ENCODE measurements at places on chromosomes 5 and 9.

- DNase-seq: no peak
Observed at GRCh38 chr5:157718519-157718918, 12.7 kb upstream of the THG1L start.

DNA sequence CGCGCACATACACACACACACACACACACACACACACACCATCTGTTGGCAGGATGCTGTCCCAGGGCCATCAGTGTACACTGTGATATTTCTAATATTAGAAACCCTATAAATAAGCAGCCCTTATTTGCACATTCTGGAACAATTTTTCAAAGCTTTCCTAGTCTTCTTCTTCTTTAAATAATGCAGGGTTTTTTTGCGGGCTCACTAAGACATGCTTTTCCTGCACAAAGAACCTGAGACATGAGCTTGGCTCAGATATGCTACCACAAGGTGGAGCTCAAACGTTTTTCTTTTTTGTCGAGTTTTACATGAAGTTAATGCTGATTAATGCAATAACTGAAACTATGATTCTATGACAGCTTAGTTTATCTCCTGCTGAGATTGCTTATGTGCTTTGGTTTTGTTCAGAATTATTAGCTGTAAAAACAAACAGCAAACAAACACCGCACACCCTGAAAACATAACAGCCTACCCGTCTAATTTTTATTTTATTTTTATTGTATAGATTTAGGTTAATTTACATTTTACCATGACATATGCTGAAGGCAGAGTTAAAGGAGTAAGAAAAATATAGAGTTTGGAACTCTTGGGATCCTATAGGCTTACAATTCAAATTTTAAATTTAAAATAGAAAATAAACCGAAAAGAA is 95.8 kb downstream of the ALDH1A1 start:
- no peak for DNase-seq

DNA sequence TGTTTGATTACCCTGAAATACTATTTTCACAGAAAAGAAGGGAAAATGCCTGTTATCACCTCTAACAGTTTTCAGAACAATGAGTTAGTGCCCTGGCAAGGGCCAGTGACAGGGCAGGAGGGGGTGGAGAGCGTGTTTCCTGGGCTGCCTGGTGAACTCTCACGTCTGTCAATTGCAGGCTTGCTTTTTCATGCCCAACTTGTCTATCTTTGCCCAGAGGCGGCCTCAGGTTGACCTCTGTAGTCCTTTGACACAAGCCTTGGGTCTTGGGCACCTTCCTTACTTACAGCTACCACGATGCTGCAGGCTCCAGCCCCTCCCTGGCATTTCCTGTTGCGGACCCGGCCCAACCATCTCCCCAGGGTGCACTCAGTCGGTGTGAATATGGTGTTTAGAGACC is 2.2 kb upstream of the CEL start:
- no peak for DNase-seq

DNA sequence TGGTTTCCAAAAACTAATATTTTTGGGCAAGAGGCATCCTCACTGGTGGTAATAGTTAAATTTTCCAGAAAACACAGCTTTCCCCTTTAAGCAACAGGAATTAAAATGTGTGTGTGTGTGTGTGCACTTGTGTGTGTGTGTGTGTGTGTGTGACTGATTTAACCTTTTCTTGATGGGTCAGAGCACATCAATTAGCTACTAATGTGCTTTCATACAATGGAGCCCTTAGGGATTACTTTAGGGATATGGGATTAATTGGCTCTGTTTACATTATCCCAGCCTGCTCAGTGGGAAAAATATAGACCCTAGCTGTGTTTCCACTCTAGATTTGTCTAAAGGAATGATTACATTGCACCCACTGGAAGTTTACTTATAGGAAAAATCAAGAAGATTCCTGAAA is 6.5 kb downstream of the PLCXD3 start:
- no peak for DNase-seq

GRCh38 chr5:67173959-67174358 is 22.6 kb downstream of the CD180 start:
- no peak for DNase-seq

DNA sequence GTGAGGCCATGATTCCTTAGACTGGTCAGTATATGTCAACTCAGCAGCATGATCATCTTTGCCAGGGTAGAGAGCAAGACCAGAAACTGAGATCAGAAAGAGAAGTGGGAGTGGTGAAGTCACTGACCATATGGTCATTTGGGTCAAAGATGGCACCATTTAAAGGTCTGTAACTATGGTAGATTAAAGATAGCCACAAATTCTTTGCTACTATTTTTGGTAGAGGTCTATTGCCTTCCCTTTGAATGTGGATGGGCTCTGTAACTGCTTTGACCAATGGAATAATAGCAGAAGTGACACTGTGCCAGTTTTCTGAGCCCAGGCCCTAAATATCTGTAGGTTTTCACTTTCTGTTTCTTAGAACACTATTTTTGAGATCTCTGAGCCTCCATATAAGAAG is 117.6 kb downstream of the PCSK1 start:
- no peak for DNase-seq

GRCh38 chr5:172002840-172003512 is 3.5 kb downstream of the FBXW11 start:
- DNase-seq: no peak

- DNase-seq: no peak
Observed at GRCh38 chr9:89410641-89411350, 87.1 kb downstream of the SEMA4D start.

DNA sequence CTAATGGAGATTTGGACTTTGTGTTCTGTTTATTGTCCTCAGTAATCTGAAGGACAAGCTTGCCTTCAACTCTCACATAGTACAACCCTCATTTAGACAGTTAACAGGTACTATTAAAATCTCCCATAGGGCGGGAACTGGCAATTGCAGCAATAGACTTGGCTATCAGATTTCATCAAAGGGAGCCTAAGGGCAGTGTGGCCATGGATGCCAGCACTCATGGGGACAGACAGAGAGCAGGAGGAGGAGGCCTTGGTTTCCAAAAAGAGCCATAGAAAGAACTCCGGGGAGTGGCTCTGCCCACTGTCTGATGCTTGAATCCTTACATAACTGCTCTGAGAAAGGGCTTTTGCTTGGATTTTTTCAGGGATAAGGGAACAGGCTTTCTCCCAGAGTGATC is 6.8 kb downstream of the SLC36A1 start:
- DNase-seq: no peak

GRCh38 chr5:57210633-57211032 is 36.8 kb downstream of the GPBP1 start:
- no peak for DNase-seq

- DNase-seq: no peak
Observed at GRCh38 chr5:107813559-107813958, 142.8 kb upstream of the EFNA5 start.

GRCh38 chr5:84281383-84281782 is 103.3 kb downstream of the EDIL3 start:
- no peak for DNase-seq

DNA sequence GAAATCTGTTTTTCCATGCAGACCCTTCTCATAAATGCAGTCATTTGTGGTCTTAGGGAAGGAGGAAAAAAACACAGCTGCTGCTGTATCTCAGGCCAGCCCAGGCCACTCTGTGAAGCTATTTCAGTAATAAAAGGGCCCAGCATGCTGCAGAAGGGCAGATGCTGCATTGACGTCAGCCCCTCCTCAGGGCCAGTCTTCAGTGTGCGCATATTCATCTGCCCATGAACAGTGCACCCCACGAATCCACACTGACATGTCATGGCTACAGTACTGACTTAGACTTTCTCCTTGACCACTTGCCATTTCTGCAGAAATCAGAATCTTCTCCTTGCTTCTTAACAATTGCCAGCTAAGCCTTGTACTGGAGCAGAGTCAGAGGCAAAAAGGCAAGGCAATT is 304.7 kb downstream of the GABRG2 start:
- DNase-seq: no peak

DNA sequence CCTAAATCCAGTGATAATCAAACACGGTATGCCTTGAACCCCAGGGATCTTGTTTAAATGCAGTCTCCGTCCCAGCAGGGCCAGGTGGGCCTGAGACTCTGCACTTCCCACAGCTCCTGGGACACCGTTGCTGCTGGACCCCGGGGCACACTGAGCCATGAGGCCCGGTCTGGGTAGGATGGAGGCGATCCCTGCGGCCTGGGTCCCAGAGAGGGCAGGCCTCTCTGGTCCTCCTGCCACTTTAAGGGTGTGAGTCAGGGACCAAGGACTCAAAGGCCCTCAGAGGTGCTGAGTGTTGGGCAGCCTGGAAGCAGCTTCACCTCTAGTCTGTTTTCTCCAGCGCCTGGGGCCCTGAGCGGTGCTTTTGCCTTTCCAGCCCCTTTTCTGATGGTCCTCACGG is 34.1 kb upstream of the SLC9A3 start:
- no peak for DNase-seq

GRCh38 chr5:109450129-109450877 is 40.5 kb upstream of the PJA2 start:
- DNase-seq: no peak

DNA sequence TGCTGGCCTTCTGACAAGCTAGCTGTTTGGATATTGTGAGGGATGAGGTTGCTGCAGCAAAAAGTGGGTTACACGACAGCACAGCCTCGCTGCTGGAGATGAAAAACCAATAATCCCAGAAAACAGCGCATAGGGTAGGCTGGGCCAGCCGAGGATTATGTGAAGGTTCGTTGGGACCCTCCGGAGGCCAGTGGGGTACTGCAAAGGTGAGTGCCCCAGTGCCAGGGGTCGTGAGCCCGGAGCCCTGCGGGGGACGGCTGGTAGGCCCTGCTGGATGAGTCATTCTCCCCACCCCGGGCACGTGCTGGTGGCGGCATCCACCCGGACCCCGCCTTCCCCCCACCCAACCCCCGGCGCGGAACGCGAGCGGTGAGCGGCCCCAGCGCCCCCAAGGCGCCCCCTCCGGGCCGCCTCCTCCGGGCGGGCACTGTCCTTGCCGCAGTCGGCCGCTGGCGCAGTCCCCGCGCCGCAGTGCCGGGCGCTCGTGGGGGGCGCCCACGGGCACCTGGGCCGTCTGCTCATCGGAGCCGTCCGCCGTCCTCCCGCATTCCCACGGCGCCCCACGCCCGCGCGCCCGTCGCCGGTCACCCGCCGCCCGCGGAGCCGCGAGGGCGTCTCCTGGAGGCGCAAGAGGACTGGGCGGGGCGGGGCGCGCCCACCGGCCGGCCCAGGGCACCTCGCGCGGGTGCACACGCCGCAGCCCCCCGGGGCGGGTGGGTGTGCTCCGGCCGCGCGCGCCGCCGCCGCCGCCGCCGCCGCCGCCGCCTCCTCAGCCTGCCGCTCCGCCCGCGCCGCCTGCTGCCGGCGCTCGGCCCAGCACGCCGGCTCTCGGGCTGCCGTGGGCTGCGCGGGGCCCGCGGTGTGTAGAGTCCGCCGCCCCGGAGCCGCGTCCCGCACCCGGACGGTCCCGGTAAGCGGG is at the start of gene PHF24:
Gene PHF24, plus strand, starts transcription at position 794 of the 919 bp plus-strand sequence. CDS start 13,014 bp downstream, outside the sequence.
- DNase-seq: no peak

DNA sequence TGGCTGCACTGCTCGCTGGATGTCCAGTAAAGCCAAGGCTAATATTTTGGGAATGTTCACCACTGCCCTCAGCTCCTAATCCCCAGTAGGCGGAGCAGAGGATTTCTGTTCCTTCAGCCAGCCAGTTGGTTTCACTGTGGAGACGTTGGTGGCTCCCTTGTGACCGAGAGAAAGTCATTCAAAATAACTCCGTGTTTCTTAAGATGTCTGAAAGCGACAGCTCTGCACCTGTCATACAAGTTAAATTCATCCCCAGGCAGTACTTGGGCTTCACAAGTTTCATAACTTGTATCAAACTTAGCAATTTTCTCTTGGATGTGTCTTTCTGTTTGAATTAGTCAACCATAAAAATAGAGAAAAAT is 382 bp upstream of the CDKN2B start:
- no peak for DNase-seq

GRCh38 chr5:131684595-131684994 is 49.6 kb upstream of the RAPGEF6 start:
- no peak for DNase-seq

DNA sequence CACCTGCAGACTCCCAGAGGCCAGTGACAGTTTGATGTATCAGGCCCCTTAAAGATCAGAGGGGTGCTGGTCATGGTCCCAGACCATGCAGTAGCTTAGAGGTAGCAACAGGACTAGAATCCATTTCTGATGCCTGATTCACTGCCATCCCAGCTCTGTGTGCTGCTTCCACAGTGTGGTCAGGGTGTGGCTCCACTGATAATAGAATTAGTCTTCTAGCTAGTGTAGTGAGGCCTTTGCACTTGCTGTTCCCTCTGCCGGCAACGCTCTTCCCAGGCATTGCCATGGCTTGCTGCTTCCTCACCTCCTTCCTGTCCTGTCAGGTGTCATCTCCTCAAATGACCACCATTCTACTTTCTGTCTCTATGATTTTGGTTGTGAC is 15.8 kb downstream of the PPARGC1B start:
- DNase-seq: no peak

DNA sequence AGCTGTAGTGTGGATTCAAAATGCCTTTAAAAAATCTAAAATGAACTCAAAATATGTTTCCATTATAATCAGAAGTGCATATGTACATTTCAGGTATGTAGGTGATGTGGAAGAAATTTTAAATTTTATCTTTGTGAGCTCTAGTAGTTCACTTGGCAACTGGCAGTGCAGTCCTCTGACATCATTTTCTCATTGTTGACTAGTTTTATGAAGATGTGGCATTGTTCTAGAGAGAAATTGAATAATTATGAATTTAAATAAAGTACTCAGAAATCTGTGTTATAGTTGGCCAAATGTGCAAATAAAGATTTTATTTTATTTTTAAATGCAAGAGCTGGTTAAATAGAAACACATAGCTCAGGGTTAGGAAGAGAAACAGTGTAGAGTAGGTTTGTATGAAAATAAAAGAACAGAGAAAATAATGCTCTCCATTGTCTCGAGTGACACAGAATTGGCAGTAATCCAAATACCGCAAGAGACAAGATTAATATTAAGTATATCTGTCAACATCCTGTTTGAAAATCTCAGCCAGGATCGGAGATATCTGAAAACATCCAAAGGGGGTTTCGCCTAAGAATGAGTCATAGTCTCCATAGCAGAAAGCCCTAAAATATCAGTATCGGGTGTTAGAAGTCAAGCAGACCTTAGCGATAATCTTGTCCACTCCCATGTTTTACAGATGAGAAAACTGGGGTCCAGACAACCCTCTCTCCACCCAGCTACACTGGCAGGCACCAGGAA is 189.4 kb downstream of the CCDC192 start:
- DNase-seq: no peak

GRCh38 chr5:144072518-144072927 is 97.9 kb downstream of the YIPF5 start:
- no peak for DNase-seq

DNA sequence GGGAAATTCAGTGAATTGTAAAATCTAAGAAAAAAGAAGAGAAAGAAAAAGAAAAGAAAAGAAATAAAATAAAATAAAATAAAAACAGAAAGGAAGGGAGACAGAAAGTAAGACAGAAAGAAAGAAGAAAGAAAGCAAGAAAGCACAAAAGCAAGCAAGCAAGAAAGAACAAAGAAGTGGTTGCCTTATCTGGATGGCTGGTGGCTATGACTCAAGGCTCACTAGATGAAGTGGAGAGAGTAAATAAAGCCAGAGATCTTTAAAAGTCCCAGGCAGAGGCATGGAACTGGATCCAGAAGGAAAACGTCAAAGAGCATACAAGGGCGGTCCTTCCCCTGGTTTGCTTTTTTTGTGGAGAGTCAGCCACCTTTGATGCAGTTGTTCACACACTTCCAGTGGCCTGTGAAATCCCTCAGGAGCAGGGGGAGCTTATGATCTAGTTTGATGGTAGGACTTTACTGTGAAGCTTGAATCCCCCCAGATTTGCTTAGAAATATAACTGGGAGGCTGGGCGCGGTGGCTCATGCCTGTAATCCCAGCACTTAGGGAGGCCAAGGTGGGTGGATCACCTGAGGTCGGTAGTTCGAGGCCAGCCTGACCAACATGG is 176.7 kb upstream of the HMHB1 start:
- no peak for DNase-seq
